ENCODE measurements at places on chromosomes 12 and 14. TPM values are rescaled to one million over a fixed set of nuclear protein-coding genes. Genes with fewer than 3 reads are reported as not detected.

The RNFT2 gene
- total RNA-seq: 3.5 TPM

The EGLN3 gene
- 8.2 TPM for total RNA-seq

The MANSC4 gene
- total RNA-seq: not detected

The KLRC2 gene
- 1.6 TPM for total RNA-seq

The SYNJ2BP gene
- 13.0 TPM for total RNA-seq

The PSMA3 gene
- 51.4 TPM for total RNA-seq

The CDKN1B gene
- 35.1 TPM for total RNA-seq

The RPAP3 gene
- total RNA-seq: 9.8 TPM

The SERPINA12 gene
- not detected for total RNA-seq

The TRIAP1 gene
- 33.8 TPM for total RNA-seq
